ENCODE measurements at places on chromosomes 12 and 14.

DNA sequence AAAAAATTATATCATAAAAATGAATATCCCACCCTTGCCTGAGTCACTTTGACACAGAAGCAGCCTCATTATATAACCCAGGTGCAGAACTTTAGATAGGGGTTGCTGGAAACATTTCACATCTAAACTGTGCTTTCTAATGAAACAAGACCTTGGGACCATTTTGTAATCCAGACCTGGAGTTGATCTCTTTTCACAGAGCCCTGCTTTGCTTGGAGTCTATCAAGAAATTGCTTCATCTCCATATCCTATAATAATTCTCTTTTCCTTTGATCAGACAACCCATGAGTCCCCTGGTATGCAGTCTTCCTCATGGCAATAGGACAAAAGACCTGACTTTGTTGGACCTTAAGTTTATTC lies 76.3 kb downstream of the HSD17B6 start:
- no peak for DNase-seq

DNA sequence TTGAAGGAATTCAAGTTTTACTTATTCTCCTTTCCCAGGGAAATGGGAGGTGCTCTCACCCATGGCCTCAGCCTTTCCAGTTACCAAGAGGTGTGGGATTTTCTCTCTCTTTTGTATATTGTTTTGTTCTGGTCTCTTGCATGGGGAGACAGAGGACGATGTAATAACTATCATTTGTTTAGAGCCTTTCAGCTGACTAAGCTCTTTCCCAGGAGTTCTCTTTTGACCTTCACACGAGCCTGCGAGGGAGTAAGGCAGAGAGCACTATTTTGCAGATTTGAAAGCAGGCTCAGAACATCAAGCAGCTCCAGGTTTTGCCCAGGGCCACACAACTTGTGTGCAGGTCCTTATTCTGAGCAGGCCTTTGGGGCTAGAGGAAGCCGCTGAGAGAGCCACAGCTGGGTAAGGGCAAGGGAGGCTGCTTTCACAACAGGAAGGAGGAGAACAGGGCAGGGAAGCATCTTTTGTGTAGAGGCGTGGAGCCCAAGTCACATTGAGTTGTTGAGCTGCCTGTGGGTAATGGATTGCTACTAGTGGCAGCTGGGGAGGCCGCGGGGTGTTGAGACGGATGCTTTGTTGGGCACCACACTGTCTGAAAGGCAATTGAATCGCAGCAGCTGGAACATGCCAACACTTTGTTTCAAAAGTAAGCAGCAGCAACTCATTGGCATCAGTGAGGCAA lies 116.2 kb downstream of the PRMT8 start:
- no peak for DNase-seq

GRCh38 chr12:19138551-19138950 lies 9.0 kb downstream of the PLEKHA5 start:
- DNase-seq, result no peak

- no peak for DNase-seq
Observed at GRCh38 chr12:31029916-31030562, 43.6 kb upstream of the DDX11 start.

DNA sequence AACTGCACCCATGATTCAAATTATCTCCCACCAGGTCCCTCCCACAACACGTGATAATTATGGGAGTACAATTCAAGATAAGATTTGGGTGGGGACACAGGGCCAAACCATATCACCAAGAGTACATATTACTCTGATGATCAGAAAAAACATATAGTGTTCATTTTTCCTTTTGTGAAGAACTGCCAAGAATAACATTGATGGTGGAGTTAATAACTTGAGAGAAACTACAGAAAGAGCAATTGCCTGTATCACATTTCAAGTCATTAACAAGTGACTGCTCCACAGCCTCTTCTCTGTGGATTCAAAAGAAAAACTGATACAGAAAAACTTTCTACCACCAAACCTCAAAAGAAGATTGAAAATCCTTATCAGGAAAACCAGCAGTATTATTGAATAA lies 34.7 kb downstream of the GRIP1 start:
- no peak for DNase-seq

- DNase-seq, result no peak
Observed at GRCh38 chr12:106147956-106148355, 9.2 kb upstream of the NUAK1 start.

DNA sequence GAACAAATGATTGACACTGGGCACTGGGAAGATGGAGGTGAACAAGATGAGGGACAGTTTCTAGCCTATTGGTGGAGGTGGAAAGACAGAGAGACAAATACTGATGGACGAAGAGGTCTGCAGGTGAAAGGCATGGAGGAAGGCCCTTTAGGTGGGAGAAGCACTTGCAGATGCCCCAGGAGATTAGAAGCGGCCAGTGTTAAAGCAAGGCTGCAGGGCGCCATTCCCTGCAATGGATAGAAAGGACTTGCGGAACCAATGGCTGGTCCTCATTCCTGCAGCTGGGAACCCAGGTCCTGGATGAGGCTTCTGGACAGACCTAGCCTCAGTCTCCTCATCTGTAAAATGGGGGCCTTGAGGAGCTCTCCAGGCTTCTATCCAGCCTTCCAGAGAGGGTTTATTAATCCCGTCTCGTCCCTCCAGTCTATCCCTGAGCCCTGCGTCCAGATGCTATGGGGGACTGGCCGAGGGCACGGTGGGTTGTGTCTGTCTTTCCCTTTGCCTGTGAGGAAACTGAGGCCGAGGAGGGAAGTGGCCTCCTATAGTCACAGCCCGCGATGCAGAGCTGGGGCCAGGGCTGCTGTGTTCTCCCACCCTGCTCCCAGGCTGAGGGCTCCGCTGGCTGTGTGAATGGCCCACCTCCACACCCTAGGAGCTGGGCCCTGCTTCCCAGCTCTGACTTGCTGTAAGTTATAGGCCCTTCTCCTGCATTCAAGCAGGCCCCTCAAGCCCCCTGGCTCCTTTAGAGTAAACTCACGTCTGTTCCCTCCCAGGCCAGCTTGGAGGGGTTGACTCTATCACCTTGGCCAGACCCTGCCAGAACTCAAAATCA lies 33.0 kb downstream of the CYP46A1 start:
- no peak for DNase-seq

- DNase-seq, result peak; percentile 83
Observed at GRCh38 chr12:59595883-59596540, at the start of gene SLC16A7. SLC16A7 (plus strand) TSS chr12:59596029; CDS start chr12:59704802, 108,773 bp downstream.

- DNase-seq, result no peak
Observed at GRCh38 chr14:23568600-23569331, 1.2 kb upstream of the AP1G2 start.

Measured in NCI-H187 treated with DMSO at 0.1 percent for 48 hours (cell line).